ENCODE measurements at places on chromosomes 7 and 10.

DNA sequence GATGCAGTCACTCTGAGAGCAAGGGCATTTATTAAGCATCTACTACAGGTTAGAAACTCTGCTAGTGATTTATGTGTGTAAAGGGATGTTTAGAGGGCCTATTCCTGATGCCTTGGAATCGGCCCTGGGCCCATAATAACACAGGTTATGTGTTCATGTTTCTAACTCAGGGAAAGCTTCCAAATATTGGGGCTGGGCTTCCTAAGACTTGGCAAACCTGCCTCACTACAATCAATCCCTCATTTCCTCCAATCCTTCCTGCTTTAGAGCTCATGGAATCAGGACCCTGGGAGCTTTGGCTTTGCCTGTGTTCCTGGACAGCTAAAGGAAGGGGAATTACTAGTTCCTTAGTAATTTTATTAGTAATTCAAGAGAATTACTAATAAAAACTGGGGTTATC is 148.8 kb downstream of the HIBADH start:
- DNase-seq = no peak

GRCh38 chr7:130973637-130974036 is 239.6 kb upstream of the KLF14 start:
- no peak for DNase-seq

GRCh38 chr7:5426226-5426475 is 2.5 kb upstream of the TNRC18 start:
- no peak for DNase-seq

GRCh38 chr10:79022565-79023230 is 46.1 kb upstream of the ZMIZ1 start:
- no peak for DNase-seq

GRCh38 chr7:29139796-29140195 is 6.5 kb downstream of the CPVL start:
- DNase-seq = no peak

- DNase-seq = no peak
Observed at GRCh38 chr10:73206385-73206784, 38.5 kb downstream of the FAM149B1 start.

DNA sequence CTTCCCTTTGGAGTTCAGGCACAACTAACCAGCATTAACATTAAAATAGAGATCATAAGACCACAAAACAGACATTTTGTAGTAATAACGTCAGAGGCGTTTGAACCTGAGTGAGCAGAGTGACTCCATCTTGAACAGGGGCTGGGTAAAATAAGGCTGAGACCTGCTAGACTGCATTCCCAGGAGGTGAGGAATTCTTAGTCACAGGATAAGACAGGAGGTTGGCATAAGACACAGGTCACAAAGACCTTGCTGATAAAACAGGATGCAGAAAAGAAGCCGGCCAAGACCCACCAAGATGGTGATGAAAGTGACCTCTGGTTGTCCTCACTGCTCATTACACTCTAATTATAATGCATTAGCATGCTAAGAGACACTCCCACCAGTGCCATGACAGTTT is 493.2 kb upstream of the AUTS2 start:
- DNase-seq = no peak

GRCh38 chr7:50317697-50318669 is 13.5 kb downstream of the IKZF1 start:
- no peak for DNase-seq

GRCh38 chr10:15710455-15710854 is 9.3 kb downstream of the ITGA8 start:
- DNase-seq = no peak

- no peak for DNase-seq
Observed at GRCh38 chr10:45442662-45443061, 68.6 kb downstream of the ALOX5 start.

- peak; percentile 46 for DNase-seq
Observed at GRCh38 chr10:114544045-114544659, 113.9 kb downstream of the ABLIM1 start.

GRCh38 chr10:96831867-96832720 is at the start of gene LCOR:
LCOR (plus strand) TSS chr10:96832298; CDS start chr10:96949058, 116,760 bp downstream.
- peak; percentile 77 for DNase-seq

DNA sequence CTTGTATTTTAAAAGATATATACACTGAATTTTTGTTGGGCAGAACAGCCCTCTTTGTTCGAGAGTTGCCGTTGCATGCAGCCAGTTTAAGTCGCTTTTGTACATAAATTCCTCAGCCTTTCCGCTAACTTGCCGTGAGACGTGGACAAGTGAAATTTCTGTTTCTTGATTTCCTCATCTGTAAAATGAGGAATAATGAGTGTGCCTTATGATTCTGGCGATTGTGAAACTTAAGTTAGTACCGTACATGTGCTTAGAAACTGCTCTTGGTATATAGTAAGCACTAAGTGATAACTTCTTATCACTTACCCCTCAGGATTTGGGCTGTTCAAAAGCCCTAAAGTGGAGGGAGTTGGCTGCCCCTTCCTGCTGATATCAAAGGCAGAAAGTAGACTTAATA is 1.4 kb downstream of the CCNJ start:
- DNase-seq = no peak

- DNase-seq = no peak
Observed at GRCh38 chr7:150986099-150986512, 4.7 kb upstream of the NOS3 start.

GRCh38 chr7:9407816-9408215 is 974.4 kb downstream of the NXPH1 start:
- DNase-seq = no peak

DNA sequence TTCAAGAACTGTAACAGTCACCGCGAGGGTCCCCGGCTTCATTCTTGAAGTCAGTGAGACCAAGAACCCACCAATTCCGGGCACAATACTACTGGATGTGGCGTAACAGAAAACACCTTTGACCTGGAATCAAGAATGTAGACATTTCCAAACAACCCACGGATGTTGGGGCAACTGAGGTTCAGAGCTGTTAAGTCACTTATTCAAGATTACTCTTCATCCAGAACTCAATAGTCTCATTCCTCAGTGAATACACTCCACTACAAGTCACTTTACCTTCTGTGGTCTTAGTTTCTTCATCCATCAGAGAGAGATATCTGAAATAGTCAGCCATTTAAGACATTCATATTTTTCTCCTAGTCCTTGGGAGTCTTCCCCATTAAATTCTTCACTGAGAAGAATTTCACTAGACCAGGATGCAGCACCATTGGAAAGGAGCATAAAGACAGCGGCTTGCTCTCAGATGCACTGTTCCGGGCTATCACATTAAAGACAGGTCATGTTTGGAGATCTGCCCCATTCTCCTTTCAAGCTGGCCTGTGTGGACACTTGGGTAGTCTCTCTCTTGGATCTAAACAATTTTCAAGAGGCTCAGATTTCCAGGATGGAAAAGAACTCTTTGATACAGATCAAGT is 32.3 kb upstream of the ARID5B start:
- no peak for DNase-seq

GRCh38 chr7:127885843-127886242 is 145.4 kb downstream of the LRRC4 start:
- no peak for DNase-seq

DNA sequence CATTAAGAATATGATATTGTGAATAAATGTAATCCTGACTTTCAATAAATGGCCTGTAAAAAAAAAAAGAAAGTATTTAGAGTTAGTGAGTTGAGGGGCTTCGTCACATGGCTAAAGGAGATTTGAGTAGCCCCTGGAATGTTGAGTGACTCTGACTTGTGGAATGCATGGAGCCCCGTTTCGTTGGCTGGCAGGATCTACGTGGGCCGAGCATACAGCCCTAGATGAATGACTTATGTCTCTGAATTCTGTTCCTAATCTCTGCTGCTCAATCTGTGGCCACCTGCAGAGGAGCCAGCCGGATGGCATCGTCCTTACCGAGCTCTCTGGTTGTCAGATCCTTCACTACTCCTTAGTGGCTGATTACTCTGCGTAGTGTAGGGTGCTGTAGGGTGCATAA is 155.7 kb downstream of the MGMT start:
- DNase-seq = no peak

DNA sequence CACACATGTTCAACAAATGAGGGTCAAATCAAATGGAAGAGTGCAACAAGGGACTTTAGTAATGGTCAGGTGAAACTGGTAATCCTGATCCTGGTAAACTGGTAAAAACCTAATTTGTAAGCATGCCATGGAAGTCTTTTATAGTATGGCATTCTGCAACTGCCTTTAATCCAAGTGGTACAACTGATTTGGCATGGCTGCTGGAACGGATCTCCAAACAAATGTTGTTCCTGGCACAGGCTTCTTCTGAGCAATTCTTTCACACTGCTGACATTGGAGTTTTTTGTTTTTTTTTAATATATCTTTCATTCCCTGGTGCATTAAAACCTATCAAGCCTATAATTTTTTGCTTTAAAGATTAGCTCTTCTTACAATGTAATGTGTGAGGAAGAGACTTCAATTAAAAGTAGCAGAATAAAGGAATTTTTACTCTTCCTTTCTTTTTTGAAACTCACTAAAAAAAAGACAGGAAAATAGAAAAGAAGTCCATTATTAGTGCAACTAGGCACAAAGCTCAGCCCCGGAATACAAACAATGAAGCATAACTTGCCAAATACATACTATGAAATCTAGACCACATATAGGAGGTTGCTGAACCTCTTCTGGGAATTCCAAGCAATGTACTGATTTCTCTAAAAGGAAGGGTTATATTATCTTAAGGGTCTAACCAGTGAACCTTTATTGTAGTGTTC is 79.3 kb upstream of the OIT3 start:
- no peak for DNase-seq

DNA sequence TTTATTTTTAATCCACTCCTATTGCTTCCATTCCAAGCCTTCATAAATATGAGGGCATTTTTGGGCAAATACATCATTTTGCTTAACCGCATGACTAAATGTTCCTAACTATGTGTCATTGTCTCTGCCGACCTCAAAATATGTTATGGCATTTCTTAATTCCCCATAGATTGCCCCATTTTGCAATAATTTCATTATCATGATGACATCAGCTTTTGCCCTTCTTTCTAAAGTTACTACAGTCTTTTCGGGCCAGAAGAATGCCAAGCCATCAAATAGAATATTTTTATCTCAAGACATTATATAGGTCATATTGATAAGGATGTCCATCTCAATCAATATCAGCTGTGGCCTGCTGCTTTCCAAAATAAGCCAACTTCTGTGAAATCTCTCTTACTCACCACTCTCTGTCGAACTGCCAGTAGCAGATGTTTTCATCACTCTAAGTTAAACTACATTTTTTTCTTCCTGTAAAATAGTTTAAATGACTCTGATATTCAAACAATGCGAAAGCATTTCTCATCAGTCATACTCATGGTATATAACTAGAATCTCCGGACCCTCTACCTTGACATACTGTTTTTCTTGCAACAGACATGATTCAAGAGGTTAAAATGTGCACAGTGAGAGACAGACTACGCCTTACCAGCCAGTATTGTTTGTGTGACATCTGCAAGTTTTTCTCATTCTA is 1254.6 kb upstream of the CELF2 start:
- DNase-seq = no peak

- no peak for DNase-seq
Observed at GRCh38 chr10:89516149-89516832, 19.1 kb downstream of the SLC16A12 start.

- DNase-seq = no peak
Observed at GRCh38 chr7:127690806-127691205, 38.8 kb downstream of the SND1 start.

- DNase-seq = no peak
Observed at GRCh38 chr7:70505468-70505867, 626.5 kb upstream of the GALNT17 start.

- DNase-seq = no peak
Observed at GRCh38 chr7:111265394-111265793, 174.5 kb downstream of the LRRN3 start.

DNA sequence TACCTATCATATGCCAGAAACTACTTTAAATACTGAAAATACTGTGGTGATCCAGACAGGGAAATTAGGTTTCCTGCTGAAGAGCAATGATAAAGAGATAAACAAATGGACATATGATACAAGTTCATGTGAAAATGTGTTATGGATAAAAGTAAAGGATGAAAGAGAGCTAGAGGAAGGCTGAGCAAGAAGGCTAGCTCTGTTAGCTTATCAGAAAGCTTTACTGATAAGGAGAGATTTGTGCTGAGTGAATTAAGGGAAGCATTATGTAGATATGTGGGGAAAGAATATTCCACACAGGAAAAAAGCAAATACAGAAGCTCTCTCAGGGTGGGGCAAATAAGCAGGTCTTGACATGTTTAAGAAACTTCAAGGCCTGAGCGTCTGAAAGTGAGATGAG is 308.4 kb downstream of the HDAC9 start:
- DNase-seq = no peak

GRCh38 chr7:87463982-87464381 is 11.5 kb downstream of the ABCB4 start:
- DNase-seq = no peak

DNA sequence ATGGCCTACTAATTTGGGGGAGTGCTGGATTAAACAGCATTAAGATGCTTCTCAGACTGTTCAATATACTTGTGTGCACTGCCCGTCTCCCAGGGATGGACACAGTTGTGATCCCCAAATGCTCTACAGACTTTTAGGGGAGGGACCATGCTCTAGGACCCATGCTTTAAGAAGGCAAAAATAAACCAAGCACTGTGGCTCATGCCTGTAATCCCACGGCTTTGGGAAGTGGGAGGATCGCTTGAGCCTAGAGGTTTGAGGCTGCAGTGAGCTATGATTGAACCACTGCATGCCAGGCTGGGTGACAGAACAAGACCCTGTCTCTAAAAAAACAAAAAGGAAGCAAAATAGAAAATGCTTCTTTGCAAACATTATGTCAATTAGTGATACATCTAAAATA is 102.6 kb downstream of the VOPP1 start:
- DNase-seq = no peak

DNA sequence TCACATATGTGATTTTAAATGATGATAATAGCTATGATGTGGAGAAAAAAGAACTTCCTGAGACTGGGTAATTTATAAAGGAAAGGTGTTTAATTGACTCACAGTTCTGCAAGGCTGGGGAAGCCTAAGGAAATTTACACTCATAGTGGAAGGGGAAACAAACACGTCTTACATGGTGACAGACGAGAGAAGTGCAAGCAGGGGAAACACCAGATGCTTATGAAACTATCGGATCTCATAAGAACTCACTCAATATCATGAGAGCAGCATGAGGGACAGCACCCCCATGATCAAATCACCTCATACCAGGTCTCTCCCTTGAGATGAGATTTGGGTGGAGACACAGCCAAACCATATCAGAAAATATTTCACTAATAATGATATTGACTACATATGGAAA is 4.1 kb upstream of the LIPN start:
- DNase-seq = no peak

GRCh38 chr7:155416646-155417380 is 41.1 kb upstream of the EN2 start:
- no peak for DNase-seq

- DNase-seq = no peak
Observed at GRCh38 chr7:46292741-46293140, 371.7 kb upstream of the IGFBP3 start.

- DNase-seq = peak; percentile 12
Observed at GRCh38 chr7:134701272-134701671, 54.6 kb downstream of the BPGM start.
